ENCODE measurements at places on chromosomes 11 and 22. TPM values are rescaled to one million over a fixed set of nuclear protein-coding genes. Genes with fewer than 3 reads are reported as not detected.

DNA sequence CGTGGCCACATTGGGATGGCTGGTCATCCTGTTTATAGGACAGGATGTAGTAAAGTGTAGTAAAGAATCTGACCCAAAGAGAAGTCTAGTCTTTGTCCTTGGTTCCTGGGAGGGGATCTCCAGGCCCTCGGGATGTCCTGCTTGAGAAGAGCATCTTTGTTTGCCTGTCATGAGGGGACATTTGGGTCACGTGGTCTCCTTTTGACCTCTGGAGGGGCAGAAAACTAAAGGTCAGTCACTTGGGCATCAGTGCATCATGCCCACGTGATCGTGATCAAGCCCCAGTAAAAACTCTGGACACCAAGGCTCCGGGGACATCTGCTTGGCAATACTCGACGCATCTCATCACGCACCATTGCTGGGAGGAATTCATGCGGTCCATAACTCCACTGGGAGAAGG is 9.1 kb downstream of the SMIM38 start:
- DNase-seq, result no peak

DNA sequence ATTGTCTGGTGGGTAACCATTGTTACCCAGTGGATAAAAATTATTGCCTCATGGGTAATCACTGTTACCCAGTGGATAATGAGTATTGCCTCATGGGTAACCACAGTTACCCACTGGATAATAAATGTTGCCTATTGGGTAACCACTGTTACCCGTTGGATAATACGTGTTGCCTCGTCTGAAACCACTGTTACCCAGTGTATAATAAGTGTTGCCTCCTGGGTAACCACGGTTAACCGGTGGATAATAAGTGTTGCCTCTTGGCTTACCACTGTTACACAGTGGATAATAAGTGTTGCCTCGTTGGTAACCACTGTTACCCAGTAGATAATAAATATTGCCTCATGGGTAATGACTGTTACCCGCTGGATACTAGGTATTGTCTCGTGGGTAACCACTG is 20.9 kb upstream of the NXPE4 start:
- DNase-seq, result no peak

DNA sequence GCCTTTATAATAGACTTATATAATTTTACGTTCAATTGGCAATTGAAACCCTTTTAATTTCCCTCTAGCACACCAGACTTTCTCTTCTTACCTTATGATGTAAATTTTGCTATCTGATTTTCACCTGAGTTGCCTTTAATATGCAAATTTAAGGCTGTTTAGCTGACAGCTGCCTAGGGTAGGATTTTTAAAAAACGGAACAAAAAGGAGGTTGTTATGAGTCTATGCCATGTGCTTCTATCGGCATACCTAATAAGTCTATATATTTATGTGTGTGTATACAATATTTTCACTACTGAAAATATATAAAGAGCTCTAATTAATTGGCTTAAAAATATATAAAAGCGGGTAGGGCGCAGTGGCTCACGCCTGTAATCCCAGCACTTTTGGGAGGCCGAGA is 11.8 kb upstream of the SELENOH start:
- DNase-seq, result no peak

GRCh38 chr11:76587820-76588454 is 82.6 kb downstream of the LRRC32 start:
- DNase-seq, result no peak

DNA sequence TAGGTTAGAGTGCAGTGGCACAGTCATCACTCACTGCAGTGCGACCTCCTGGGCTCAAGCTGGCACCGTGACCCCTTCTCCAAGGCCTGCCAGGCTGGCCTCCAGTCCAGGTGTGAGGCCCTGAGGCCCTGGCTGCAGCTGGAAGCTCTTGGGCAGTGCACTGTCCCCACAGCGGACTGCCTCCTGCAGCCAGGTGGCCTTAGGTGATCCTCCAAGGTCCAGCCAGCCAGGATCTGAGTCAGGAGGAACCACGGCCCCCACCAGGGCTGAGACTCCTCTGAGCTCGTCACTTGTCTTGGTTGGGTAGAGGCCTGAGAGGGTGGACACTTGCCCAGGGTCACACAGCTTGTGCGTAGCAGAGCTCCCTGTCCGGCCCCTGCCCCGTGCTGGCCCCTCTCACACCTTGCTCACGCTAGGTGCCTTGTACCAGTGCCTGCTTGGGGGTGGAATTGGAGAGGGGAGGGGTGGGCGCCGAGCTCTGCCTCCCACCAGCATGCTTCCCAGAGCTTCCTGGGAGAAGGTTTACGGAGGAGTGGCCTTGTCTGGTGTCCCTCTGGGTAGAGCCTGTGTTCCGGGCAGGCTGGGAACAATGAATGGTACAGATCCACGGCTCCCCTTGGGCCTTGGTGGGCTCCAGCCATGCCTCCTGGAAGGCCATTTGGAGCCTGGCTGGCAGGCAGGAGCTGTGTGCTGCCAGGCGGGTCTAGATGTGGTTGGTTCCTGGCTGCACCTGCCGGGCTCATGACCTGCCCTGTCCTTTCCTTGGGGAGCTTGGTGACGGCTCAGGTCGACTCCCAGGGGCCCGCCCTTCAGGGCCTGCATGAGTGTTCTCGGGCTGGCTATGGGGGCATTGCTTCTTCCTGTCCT is 20.6 kb downstream of the KCNQ1 start:
- DNase-seq, result no peak

DNA sequence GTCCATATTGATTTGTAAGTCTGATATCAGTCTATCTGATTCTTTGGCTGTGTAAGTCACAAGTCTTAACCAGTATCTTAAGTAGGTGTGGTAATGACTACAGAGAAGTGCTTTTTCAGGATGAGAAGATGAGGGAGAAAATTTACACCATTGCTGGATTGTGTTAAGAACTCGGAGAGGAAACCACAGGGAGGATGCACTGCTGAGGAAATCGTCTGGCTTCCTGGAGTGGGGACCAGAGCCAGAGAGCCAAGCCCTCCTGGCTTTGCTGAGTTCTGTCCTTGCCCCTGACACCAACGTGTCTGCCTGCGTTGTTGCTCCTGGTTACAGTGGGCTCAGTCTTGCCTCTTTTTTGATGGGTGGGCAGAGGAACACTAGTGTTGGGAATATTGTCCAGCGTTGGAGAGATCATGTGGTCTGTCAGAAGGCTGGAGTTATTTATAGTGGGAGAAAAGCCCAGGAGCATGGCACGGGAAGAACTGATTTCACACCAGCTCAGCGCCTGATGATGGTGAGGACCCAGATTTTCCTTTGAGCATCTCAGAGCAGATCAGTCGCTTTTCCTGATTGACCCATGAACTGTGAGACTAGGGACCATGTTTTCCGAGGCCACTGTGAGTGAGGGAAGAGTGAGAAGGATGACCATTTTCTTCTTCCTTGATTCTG is 29.6 kb downstream of the MARK2 start:
- no peak for DNase-seq

- DNase-seq, result no peak
Measured at GRCh38 chr11:47331454-47332302, 20.8 kb downstream of the MYBPC3 start.

- peak; percentile 59 for DNase-seq
Measured at GRCh38 chr11:10778217-10778970, 27.3 kb downstream of the CTR9 start.

DNA sequence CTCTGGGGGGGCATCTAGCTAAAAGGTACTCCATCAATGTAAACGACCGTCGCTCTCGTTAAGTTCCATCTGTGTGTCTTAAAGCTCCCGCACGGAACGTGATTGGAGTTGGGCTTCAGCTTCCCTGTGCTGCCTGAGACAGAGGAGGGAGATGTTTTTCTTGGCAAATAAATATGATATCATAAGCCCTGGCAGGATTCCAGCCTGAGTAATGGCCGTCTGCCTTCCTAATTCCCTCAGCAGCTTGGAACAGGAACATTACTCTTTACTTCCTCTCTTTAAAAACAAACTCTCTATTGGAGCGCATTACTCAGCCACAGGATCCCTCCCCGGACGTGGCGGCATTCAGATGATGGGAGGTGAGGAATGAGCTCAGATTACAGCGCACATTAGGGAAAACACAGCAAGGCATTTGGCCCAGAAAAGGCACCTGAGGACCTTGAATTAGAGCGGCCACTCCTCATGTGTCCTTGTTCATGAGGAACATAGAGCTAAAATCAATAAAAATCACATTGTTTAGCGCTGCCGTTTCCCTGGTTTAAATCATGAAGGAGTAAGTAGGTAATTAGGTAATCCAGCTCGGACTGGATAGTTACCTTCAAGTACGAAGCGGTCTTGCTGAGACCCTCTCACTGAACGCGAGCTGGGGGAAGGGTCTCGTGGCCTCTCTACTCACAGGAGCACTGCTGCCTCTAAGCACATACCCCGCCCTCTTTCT is 230.4 kb downstream of the ST3GAL4 start:
- peak; percentile 51 for DNase-seq

GRCh38 chr22:27372969-27373670 is 428.4 kb downstream of the MN1 start:
- no peak for DNase-seq

DNA sequence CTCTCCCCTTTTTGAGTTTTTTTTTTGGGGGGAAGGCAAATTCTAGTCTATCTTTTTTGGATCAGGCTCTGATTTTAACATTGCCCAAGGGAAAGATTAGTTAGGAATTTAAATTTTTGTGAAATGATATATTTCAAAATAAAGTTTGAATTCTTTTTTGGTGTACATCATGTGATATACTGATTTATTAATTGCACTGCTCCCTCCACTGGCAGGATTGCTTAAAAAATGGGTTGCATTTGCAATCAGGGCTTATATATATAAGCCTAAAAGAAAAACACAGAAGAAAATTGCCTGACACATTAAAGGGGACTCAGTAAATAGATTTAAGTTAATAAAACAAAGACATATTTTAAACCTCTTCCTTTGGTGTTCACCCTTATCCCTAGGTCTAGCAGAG is 1.2 kb downstream of the DYNC2H1 start:
- no peak for DNase-seq

GRCh38 chr11:27246925-27247324 is 116.1 kb downstream of the CCDC34 start:
- peak; percentile 18 for DNase-seq

GRCh38 chr11:40202589-40203270 is 1256.7 kb downstream of the LRRC4C start:
- no peak for DNase-seq

DNA sequence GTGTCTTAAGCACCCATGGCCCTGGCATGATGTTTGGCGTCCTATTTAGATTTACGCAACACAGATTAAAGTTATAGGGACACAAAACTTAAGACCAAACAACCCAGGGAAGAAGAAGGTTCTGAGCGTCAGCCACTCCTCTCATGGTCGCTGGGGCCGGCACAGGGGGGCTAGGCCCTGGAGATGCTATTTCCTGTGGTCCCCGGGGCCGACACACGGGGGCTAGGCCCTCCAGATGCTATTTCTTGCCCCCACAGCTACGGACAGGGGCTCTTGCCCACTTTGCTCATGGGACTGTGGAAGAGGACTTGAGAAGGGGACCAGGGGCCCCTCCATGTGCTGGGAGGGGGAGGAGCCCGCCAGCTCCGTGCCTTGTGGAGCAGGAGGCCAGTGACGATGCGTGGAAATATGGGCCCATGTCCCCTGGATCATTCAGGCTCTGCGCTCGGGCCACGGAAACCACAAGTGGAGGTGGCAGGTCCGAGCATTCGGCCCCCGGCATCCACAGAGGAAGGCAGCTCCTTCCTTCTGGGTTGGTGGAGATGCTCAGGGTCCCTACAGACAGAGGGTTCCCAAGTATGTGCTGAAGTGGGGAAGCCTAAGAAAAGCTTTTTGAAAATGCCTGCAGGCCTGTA is 711.1 kb downstream of the BRD1 start:
- DNase-seq, result no peak

DNA sequence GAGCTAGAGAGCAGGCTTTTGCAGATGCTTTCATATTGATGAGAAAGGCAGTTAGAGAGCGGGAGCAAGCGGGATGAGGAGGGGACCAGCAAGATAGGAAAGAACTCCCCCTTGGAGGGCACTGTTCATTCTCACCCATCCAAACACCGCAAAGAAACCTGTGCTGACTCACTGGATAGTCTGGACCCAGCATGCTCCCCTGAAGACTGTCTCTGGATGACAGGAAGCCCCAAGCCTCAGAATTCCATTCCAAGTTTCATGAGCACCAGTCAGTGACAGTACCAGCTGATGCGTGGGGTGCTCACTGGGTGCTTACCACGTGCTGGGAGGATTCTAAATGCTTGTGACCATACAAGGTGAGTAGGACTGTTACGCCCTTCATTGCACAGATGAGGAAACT is 34.2 kb downstream of the MICAL3 start:
- DNase-seq, result no peak

- DNase-seq, result no peak
Measured at GRCh38 chr11:2452321-2453012, 7.7 kb downstream of the KCNQ1 start.

DNA sequence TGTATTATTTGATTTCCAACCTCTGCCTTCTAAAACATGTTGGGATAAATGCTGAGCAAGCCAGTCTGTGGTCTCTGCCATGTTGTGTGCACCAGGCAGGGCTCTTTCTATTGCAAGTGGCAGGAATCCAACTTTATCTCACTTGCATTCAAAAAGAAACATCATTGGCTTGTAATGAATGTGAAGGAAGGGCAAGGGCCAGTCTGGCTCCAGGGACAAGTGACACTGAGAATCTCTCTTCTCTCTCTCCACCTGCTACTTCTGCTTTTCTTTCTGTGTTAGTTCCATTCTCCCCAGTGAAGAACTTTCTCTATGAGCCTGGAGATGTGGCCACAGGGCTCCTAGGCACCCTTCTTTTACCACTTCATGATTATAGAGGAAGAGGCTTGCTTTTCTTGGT is 329.9 kb upstream of the NCAM1 start:
- DNase-seq, result no peak

DNA sequence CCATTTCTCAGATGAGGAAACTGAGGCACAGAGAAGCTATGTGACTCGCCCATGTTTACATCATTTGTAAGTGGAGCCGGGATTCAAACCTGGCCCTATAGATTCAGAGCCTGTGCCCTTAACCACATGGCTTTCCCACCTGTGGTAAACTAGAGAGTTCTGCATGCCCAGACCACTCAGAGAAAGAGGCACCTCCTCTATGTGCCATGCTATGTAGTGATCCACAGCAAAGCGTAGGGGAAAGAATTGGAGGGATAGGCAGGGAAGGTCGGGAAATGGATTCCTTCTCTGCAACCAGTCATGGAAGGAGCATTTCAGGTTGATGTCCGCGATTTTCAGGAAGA is 15.4 kb upstream of the POU2AF2 start:
- no peak for DNase-seq

Gene EMID1
- 0.28 TPM for total RNA-seq

Gene INTS4
- total RNA-seq, result 20.2 TPM

Gene FZD4
- total RNA-seq, result 18.8 TPM

Gene TRIM49
- total RNA-seq, result not detected

Gene SSRP1
- 35.8 TPM for total RNA-seq

Gene KDM4D
- 1.0 TPM for total RNA-seq

Gene SULT4A1
- 0.35 TPM for total RNA-seq

Gene TMEM151A
- 0.19 TPM for total RNA-seq

Gene PKDREJ
- not detected for total RNA-seq

Gene BRSK2
- total RNA-seq, result 0.72 TPM

All from heart right ventricle (tissue), 16 donors.